ENCODE measurements at places on chromosomes 3 and 15. TPM values are rescaled to one million over a fixed set of nuclear protein-coding genes. Genes with fewer than 3 reads are reported as not detected.

Gene LMAN1L
- not detected for polyA plus RNA-seq

Gene MORC1
- polyA plus RNA-seq: 0.61 TPM

Gene PDZRN3
- 40.3 TPM for polyA plus RNA-seq

Gene DPPA4
- 4.2 TPM for polyA plus RNA-seq

Gene TM4SF18
- 30.8 TPM for polyA plus RNA-seq

Gene SST
- polyA plus RNA-seq: 0.26 TPM

GRCh38 chr3:54518011-54518675 is 395.8 kb downstream of the CACNA2D3 start:
- no peak for DNase-seq

- DNase-seq: no peak
Measured at GRCh38 chr3:16064642-16065414, 109.7 kb upstream of the GALNT15 start.

GRCh38 chr15:63436872-63437375 is 55.3 kb upstream of the CA12 start:
- peak; percentile 74 for DNase-seq

DNA sequence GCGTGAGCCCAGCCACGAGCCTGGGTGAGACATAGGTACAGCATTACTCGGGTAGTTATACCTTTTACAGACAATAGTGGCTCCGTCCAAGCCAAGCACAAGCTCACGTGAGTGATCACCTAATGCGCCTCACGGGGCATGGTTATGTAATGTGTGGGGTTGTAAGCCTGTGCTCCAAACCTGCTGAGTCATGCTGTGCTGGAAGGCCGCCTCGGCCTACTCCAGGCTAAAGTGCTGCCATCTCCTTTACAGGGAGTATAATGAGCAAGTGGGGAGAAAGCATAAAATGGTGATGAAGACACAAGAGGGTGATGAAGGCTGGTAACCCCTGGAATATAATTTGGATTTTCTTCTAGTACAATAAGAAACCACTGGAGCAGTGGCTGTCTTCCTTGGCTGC is 175.8 kb upstream of the STT3B start:
- DNase-seq: no peak

Measured in right renal cortex interstitium (tissue), 3 donors.